Calu3 (cell line): ENCODE measurements at places on chromosomes 6 and 20. TPM values are rescaled to one million over a fixed set of nuclear protein-coding genes. Genes with fewer than 3 reads are reported as not detected.

Gene COL9A3
- total RNA-seq, result 2.7 TPM in 2 replicates

Gene FOXC1
- total RNA-seq, result 12.3 and 16.5 TPM in 2 replicates

Gene CRISP2
- not detected in 2 replicates for total RNA-seq

Gene PDE7B
- total RNA-seq, result 0.09 and 0.20 TPM in 2 replicates

Gene GPR6
- not detected in 2 replicates for total RNA-seq

Gene PLCB1
- total RNA-seq, result 6.0 and 7.6 TPM in 2 replicates

Gene CD83
- total RNA-seq, result 5.1 and 6.5 TPM in 2 replicates

Gene SGK2
- 45.6 and 46.5 TPM in 2 replicates for total RNA-seq

Gene SPATS1
- total RNA-seq, result not detected in 2 replicates

Gene OVOL2
- 7.4 and 8.4 TPM in 2 replicates for total RNA-seq

Gene ZFAND3
- 75.0 and 80.5 TPM in 2 replicates for total RNA-seq

Gene SLC32A1
- not detected in 2 replicates for total RNA-seq

Gene BTNL2
- total RNA-seq, result not detected in 2 replicates

Gene PSORS1C1
- total RNA-seq, result 9.4 and 11.0 TPM in 2 replicates

Gene TSBP1
- total RNA-seq, result not detected in 2 replicates

Gene BPIFA1
- not detected in 2 replicates for total RNA-seq

Gene CD109
- total RNA-seq, result 1.9 and 3.6 TPM in 2 replicates

Gene SRSF12
- 1.7 and 1.8 TPM in 2 replicates for total RNA-seq

Gene GHRH
- total RNA-seq, result not detected in 2 replicates
